Activated CD4-positive, alpha-beta memory T cell treated with anti-CD3 and anti-CD28 coated beads for 36 hours (primary cell): ENCODE measurements at places on chromosomes 6 and 20. TPM values are rescaled to one million over a fixed set of nuclear protein-coding genes. Genes with fewer than 3 reads are reported as not detected.

Gene PROKR2
- total RNA-seq: not detected

Gene SPDEF
- total RNA-seq: not detected

DNA sequence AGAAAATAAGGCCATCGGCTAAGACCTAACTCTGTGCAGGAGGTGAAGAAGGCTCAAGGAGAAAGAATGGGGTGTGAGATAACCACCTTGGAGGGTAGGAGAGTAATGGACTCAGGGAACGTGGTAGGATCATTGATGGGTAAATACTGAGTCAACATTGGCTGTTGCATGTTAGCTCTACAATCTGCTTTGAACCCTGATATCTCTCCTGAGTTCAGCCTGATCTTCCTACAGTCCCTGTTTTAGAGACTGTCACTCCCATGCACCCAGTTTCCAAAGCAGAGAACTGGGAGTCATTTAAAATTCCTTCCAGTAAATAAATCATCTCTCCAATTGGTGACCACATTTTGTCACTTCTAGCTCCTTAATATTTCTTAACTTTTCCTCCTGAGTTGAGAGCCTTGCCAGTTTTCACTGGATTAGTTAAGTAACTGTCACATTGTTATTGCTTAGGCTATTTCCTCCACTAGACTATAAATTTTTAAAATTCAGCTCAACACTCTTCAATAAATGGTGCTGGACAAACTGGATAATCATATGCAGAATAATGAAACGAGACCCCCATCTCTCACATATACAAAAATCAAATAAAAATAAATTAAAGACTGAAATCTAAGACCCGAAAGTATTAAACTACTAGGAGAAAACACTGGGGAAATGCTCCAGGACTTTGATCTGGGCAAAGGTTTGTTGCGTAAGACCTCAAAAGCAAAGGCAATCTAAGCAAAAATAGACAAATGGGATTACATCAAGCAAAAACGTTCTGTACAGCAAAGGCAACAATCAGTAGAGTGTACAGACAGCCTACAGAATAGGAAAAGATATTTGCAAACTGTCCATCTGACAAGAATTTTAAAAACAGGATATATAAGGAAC lies 138.9 kb upstream of the TMEM170B start:
- no peaks in the 10 kb centered on the region for H3K4me1 ChIP-seq
- no peaks in the 10 kb centered on the region for H3K36me3 ChIP-seq
- DNase-seq: no peak

DNA sequence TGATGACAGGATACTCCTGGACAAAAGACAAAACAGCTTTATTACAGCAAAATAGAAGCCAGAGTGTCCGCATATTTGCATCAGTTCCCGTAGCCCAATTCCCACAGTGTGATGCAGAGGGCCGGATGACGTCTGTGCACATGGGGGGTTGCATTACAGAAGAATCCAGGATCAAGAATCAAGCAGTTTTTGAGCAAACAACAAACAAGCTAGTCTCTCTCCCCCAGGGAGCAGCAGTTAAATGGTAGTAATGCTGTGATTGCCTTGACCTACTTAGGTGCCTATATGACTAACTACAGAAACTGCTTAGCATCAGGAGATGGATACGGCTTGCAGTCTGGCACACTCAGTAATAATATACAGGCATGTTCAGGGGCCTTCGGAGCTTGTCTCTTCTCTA lies 3.2 kb upstream of the SDHAF4 start:
- no peak overlapping the region for H3K4me3 ChIP-seq
- no peak for DNase-seq
- peaks cover 5% of the 10 kb centered on the region for H3K36me3 ChIP-seq
- no peak overlapping the region for H3K27ac ChIP-seq

GRCh38 chr6:11878029-11878428 lies 99.4 kb upstream of the ADTRP start:
- peaks cover 4% of the 10 kb centered on the region for H3K27me3 ChIP-seq
- no peaks in the 10 kb centered on the region for H3K4me1 ChIP-seq
- H3K36me3 ChIP-seq: no peaks in the 10 kb centered on the region
- DNase-seq: no peak
- H3K27ac ChIP-seq: no peak overlapping the region

Gene LTA
- total RNA-seq: 733 TPM
